CD4-positive, CD25-positive, alpha-beta regulatory T cell (primary cell): ENCODE measurements at places on chromosomes 16 and 17. TPM values are rescaled to one million over a fixed set of nuclear protein-coding genes. Genes with fewer than 3 reads are reported as not detected.

DNA sequence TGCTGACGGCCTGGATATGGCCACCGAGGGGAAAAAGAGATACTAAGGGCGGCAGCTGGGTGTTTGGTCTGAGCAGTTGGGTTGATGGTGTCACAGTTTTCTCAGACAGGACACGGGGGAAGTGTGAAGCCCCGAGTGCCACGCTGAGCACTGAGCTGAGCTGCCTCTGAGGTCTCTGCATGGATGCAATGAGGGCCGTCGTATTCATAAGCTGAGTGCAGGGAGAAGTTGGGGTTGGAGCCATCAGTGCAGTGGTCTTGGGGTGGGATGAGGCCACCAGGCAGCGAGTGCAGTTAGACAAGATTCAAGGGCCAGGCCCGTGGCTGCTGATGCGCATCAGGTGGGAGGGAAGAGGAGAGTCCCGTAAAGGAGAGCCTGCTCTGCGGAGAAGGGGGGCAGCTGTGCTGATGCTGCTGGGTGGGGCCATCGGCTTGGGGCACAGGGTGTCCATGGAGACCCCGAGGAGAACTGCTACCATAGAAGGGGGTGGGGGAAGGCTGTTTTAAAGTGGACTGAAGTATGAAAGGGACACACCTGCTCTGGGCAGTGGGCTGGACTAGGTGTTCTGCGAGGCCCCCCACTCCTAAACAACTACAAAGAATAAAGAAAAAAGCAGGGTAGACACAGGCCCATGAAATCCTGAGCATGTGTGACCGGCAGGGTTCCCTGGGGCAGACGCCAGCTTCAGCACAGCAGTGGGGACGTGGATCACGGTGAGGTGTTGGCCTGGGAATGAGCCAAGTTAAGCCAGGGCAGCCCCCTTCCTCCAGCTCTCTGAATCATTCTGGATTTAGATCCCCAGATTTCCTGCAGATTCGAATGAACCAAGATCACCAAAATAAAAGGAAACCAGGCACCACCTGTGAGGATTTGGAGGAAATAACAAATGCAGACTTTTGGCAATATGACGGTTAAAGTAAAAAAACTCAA, 19.7 kb downstream of the IL34 start:
- no peaks in the 10 kb centered on the region for H3K36me3 ChIP-seq
- no peak overlapping the region for H3K27ac ChIP-seq
- no peak overlapping the region for H3K4me3 ChIP-seq
- no peaks in the 10 kb centered on the region for H3K27me3 ChIP-seq

DNA sequence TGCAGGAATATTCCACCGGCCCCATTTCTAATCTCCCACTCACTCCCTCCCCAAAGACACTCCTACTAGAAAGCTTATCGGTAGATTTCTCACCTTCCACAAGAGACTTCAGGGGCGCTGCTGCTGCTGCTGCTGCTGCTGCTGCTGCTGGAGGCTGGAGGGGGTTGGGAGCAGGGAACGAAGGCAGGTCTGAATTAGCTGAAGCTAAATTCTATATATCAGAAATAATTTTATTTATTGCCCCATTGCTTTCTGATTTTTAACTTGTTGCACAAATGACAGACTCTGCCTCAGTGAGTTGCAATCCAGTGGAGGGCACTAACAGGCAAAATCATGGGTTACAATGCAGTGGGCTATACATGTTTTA, 25.8 kb upstream of the HLF start:
- H3K4me1 ChIP-seq, result peaks cover 24% of the 10 kb centered on the region
- peaks cover 5% of the 10 kb centered on the region for H3K27me3 ChIP-seq
- peak overlapping the region; percentile 43 for H3K27ac ChIP-seq
- no peaks in the 10 kb centered on the region for H3K36me3 ChIP-seq
- peak overlapping the region; percentile 84 for H3K4me3 ChIP-seq

The DECR2 gene
- 4.8 TPM for total RNA-seq

The DHRS7C gene
- total RNA-seq, result not detected

DNA sequence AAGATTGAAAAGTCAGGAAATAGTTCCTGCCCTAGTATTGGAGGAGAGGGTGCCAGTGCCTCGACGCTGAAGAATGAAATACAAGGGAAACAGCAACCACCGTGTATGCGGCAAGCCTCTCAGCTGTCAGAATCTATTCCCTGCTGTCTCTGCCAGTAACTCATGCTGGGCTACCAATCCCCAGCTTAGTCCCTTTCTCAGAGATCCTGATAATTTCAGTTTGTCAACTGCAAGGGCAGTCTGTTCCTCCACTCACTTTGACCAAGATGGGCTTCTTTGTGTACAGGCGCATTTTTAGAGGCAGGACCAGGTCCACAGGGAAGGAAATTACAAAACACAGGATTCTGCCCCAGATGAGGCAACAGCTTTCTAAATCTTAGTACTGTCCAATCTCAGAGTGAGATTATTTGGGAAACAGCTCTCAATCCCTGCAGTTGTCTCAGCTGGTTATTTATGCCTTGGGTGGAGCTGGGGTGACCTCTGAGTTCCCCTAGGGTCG, 1.3 kb downstream of the NQO1 start:
- H3K27me3 ChIP-seq, result no peaks in the 10 kb centered on the region
- no peak for DNase-seq
- H3K4me3 ChIP-seq, result no peak overlapping the region
- no peaks in the 10 kb centered on the region for H3K36me3 ChIP-seq
- no peak overlapping the region for H3K27ac ChIP-seq
- H3K4me1 ChIP-seq, result peaks cover 21% of the 10 kb centered on the region

DNA sequence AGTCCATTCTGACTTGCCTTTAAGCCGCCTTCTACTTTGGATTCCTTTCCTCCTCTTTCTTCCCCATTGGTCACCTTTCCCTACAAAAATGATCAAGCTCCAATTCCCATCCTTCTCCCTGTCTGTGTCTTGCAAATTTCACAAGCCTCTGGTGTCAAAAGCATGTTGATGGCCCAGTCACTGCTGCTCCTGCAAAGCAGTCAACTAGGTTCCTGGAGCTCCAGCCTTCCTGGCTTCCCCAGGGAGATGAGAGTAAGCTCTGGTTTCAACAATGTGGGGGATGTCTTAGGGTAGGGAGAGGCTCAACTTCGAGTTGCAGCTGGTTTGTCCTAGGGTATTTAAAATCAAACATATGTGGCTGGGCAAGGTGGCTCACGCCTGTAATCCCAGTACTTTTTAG, 36.1 kb upstream of the HELZ start:
- no peak overlapping the region for H3K4me3 ChIP-seq
- H3K27me3 ChIP-seq, result no peaks in the 10 kb centered on the region
- no peak for DNase-seq
- H3K4me1 ChIP-seq, result no peaks in the 10 kb centered on the region
- no peak overlapping the region for H3K27ac ChIP-seq
- no peaks in the 10 kb centered on the region for H3K36me3 ChIP-seq

The FA2H gene
- 1.8 TPM for total RNA-seq

DNA sequence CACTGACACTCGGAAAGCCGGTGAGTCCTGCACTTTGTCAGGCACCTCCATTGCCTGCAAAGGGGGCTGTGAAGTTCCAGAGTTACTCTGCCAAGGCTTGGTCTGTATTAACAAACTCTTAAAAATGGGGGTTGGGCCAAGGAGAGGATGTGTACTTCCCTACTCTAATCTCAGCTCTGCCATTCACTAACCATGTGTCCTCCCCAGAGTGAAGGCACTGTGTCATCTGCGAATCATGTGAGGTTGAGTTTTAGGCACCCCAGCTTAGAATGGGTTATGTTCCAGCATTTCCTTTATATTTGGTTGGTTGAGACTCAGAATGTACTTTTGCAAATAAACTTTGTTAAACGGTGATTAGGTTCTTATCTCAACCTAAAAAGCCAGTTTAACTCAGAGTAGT, 24.9 kb downstream of the ERCC4 start:
- no peaks in the 10 kb centered on the region for H3K4me1 ChIP-seq
- no peaks in the 10 kb centered on the region for H3K27me3 ChIP-seq
- no peak overlapping the region for H3K4me3 ChIP-seq

GRCh38 chr17:35514564-35514963, 22.9 kb downstream of the SLFN12L start:
- no peak for DNase-seq
- no peak overlapping the region for H3K27ac ChIP-seq
- peaks cover 54% of the 10 kb centered on the region for H3K36me3 ChIP-seq

The GCGR gene
- not detected for total RNA-seq

DNA sequence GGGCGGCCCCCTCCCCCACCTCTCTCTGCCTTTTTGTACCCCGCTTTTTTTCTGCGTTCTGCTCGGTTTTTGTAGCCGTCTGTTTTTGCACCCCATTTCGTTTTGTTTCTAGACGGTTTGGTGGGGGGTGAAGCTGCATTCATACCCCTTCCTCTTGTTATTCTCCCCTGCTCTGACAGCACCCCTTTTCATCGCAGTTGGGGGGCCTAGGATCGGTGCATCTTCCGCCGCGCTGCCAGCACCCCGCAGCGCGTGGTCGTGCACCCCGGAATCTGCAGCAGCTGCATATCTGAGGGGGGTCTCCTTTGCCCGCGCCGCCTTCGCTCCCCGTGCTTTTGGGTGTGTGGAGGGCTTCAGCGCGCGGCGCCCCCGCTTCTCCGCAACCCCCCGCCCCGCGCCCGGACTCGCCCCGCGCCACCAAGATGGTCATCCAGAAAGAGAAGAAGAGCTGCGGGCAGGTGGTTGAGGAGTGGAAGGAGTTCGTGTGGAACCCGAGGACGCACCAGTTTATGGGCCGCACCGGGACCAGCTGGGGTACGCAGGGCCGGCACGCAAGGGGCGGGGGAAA, 455 bp downstream of the ATP1B2 start:
- peaks cover 19% of the 10 kb centered on the region for H3K27me3 ChIP-seq
- no peaks in the 10 kb centered on the region for H3K36me3 ChIP-seq
- peaks cover 21% of the 10 kb centered on the region for H3K4me1 ChIP-seq
- peak overlapping the region; percentile 47 for H3K4me3 ChIP-seq
- H3K27ac ChIP-seq, result no peak overlapping the region

DNA sequence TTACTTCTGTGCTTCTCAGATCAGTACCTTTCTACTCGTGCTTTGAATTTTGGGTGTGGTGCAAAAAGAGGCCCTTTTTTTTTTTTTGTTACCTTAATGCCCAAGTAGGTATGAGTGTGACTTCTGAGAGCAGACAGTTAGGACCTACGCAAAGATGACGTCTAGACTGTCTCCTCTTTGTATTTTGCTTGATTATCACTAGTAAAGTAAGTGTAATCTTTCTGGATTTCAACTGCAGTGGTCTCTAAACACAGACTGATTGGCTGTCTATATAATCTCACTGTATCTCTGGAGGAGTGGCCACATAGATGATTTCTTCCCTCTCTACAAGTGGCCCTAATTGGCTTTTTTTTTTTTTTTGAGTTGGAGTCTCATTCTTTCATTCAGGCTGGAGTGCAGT, 11.5 kb upstream of the CDK5R1 start:
- no peaks in the 10 kb centered on the region for H3K4me1 ChIP-seq
- H3K36me3 ChIP-seq, result peaks cover 94% of the 10 kb centered on the region
- no peak for DNase-seq
- H3K27ac ChIP-seq, result no peak overlapping the region
- no peaks in the 10 kb centered on the region for H3K27me3 ChIP-seq
- H3K4me3 ChIP-seq, result no peak overlapping the region

The SOX8 gene
- total RNA-seq, result 1.1 TPM

The ST6GALNAC1 gene
- 8.5 TPM for total RNA-seq

- no peak for DNase-seq
- H3K36me3 ChIP-seq, result peaks cover 47% of the 10 kb centered on the region
- H3K27ac ChIP-seq, result no peak overlapping the region
These were observed 27.6 kb downstream of the PRKAR1A start for GRCh38 chr17:68539548-68540467.

GRCh38 chr16:56349086-56349415, 76.3 kb downstream of the AMFR start:
- DNase-seq, result no peak
- H3K27ac ChIP-seq, result no peak overlapping the region
- H3K4me3 ChIP-seq, result no peak overlapping the region

DNA sequence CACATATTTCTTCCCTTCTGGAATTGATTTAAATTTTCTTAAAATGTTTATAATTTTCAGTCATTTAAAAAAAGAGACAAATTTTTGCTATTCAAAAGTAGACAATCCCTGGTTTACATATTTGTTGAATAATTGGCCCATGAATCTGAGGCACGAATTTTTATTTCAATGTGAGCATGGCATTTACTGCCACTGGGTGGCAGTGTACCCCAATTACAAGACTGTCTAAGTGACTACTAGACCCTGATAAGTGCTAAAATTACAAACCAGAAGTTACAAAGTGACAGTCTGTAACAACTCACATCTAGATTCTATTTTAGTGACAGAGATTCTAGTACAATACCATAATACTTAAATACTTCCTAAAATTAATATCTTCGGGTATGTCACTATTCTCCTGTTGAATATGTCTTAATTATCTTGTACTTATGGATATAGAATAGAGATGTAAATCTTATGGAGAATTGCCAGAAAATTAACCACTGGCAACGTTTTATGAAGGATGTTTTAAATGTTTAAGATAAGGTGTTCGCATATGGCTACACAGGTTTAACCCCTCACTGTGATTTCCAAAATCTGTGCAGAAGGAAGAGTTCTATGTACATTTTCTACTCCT, 235.8 kb downstream of the MAP2K4 start:
- no peak overlapping the region for H3K27ac ChIP-seq
- H3K36me3 ChIP-seq, result no peaks in the 10 kb centered on the region
- H3K4me3 ChIP-seq, result no peak overlapping the region

The PRSS27 gene
- 0.81 TPM for total RNA-seq

DNA sequence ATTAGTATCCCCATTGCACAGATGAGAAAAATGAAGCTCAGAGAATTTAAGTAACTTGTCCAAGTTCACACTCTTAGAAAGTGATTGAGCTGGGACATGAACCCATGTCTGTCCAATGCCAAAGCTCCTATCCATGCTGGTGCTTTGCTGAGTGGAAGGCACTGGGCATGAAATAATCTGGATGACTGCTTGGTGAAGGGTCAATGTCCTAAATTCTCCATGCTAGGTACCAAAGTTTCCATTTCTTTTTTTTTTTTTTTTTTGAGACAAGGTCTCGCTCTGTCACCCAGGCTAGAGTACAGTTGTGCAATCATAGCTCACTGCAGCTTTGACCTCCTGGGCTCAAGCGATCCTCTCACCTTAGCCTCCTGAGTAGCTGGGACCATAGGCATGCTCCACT, 153.6 kb upstream of the ERCC4 start:
- no peaks in the 10 kb centered on the region for H3K27me3 ChIP-seq
- no peak for DNase-seq
- H3K4me3 ChIP-seq, result no peak overlapping the region
- no peaks in the 10 kb centered on the region for H3K36me3 ChIP-seq
- no peak overlapping the region for H3K27ac ChIP-seq
